ENCODE measurements at places on chromosomes 2 and 18.

- DNase-seq, result no peak
These were observed 82.9 kb upstream of the CCDC85A start for GRCh38 chr2:56100791-56101312.

DNA sequence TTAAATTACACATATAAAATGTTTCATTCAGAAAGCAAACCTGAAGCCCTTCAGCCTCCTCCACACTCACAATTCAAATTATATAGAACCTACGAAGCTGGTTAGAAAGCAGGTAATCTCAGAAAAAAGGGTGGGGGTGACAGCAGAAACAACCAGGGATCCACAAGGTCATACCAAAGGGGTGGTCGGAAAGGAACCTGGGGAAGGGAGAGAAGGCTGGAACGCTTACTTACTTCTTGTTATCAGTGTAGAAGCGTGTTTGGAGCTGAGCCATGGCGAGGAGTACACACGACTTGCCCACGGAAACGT, 316 bp downstream of the WDR12 start:
- no peak for DNase-seq

GRCh38 chr2:222972420-222972819, 79.6 kb upstream of the KCNE4 start:
- no peak for DNase-seq

- no peak for DNase-seq
These were observed 14.5 kb upstream of the FOSL2 start for GRCh38 chr2:28377984-28378678.
